A172 (cell line): ENCODE measurements at places on chromosomes 6 and 20. TPM values are rescaled to one million over a fixed set of nuclear protein-coding genes. Genes with fewer than 3 reads are reported as not detected.

- no peak for DNase-seq
Measured at GRCh38 chr6:151181706-151182363, 57.9 kb upstream of the AKAP12 start.

GRCh38 chr6:150725795-150726194 lies 126.1 kb downstream of the PLEKHG1 start:
- DNase-seq, result no peak

GRCh38 chr6:17994019-17994418 lies 6.6 kb upstream of the KIF13A start:
- no peak for DNase-seq

- DNase-seq, result no peak
Measured at GRCh38 chr6:6586671-6587526, 1.6 kb upstream of the LY86 start.

The PSORS1C2 gene
- total RNA-seq, result not detected in 2 replicates

DNA sequence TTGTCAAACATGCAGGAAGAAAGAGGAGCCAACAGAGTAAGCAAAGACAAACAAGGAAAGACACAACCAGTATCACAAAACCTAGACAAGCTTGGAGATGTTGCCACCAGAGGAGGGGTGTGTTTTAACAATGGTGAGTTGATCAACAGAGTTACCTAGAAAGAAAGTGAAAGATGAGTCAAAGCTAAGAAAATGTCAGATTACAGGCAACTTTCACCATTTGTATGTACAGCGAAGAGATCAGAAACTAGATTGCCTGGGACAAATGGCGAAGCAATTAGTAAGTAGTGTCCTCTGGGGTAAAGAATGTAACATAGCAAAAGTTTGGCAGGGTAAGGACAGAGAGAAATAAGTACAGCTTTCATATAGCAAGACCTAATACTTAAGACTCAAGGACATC lies 51.6 kb upstream of the POU3F2 start:
- DNase-seq, result no peak

DNA sequence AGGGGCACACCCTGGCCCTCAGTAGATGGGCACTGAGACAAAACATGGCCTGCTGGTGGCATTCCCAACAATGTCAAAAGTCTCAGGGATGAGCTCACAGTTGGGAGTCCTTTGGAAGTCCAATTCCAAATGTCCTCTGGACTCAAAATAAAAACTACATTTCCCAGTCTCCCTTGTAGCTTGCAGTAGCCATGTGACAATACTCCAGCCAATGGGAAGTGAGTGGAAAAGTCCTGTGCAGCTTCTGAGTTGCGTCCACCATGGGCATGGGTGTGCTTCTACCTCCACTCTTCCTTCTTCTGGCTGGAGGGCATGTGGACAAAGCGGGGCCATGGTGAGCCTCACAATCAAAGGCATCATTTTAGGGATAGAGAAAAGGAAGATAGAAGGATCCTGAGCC lies 5.8 kb upstream of the ADAM33 start:
- peak; percentile 29 for DNase-seq

GRCh38 chr6:124793398-124793797 lies 168.8 kb upstream of the RNF217 start:
- DNase-seq, result no peak

DNA sequence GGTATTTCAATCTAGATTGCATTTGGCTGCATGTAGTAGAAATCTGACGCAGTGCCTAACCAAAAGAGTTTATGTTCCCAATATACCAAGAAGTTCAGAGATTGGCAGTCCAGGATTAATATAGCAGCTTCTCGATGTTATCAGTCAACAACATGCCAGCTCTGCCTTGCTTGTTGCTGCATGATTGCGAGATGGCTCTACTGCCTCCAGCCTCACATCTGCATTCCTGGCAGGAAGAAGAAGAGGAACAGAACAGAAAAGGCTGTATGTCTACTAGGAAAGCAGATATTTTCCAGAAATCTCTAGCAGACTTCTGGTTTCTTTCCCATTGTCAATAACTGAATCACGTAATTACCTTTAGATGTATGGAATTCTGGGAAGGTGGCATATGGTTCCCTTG lies 60.8 kb downstream of the SLC35D3 start:
- no peak for DNase-seq

The SERPINB6 gene
- 121 and 141 TPM in 2 replicates for total RNA-seq
